Chondrocyte (in vitro differentiated cells): ENCODE measurements at places on chromosomes 6 and 20. TPM values are rescaled to one million over a fixed set of nuclear protein-coding genes. Genes with fewer than 3 reads are reported as not detected.

NANP gene
- total RNA-seq: 6.8 to 7.8 TPM (median 7.6 TPM) in 3 replicates

OPN5 gene
- total RNA-seq: not detected in 3 replicates

BCL2L1 gene
- total RNA-seq: 55.9 to 96.1 TPM (median 90.7 TPM) in 3 replicates

PHF10 gene
- 46.8 to 67.5 TPM (median 53.2 TPM) in 3 replicates for total RNA-seq

NOTCH4 gene
- total RNA-seq: 0.82 to 1.6 TPM (median 1.4 TPM) in 3 replicates

DCBLD1 gene
- 32.2 to 39.3 TPM (median 33.3 TPM) in 3 replicates for total RNA-seq

CRISP2 gene
- total RNA-seq: not detected in 3 replicates

CPXM1 gene
- total RNA-seq: 6.2 to 6.4 TPM (median 6.3 TPM) in 3 replicates

TMEM242 gene
- 9.6 to 10.7 TPM (median 9.7 TPM) in 3 replicates for total RNA-seq

FAM209B gene
- not detected in 3 replicates for total RNA-seq

RSPH4A gene
- 0.36 TPM in 1 of 3 replicates, not detected in the others for total RNA-seq

C20orf144 gene
- 0.10 to 0.17 TPM in 2 of 3 replicates, not detected in the other for total RNA-seq

THEMIS gene
- total RNA-seq: not detected in 3 replicates

VSTM2L gene
- total RNA-seq: 6.8 to 24.5 TPM (median 7.3 TPM) in 3 replicates

LPIN3 gene
- 3.3 to 5.1 TPM (median 3.5 TPM) in 3 replicates for total RNA-seq

CTNNBL1 gene
- total RNA-seq: 36.0 to 45.1 TPM (median 38.4 TPM) in 3 replicates

HSPA1L gene
- total RNA-seq: 0.89 to 1.5 TPM (median 1.00 TPM) in 3 replicates

PLAGL2 gene
- 9.1 to 16.9 TPM (median 16.4 TPM) in 3 replicates for total RNA-seq

RRAGD gene
- 8.9 to 18.8 TPM (median 17.9 TPM) in 3 replicates for total RNA-seq

CFB gene
- 2.3 to 3.2 TPM (median 2.6 TPM) in 3 replicates for total RNA-seq

PRSS16 gene
- total RNA-seq: 1.1 to 1.8 TPM (median 1.7 TPM) in 3 replicates

SIGLEC1 gene
- total RNA-seq: 0.08 TPM in 1 of 3 replicates, not detected in the others

ULBP3 gene
- total RNA-seq: 5.0 to 6.1 TPM (median 5.1 TPM) in 3 replicates

RGS17 gene
- total RNA-seq: 1.5 to 2.2 TPM (median 1.8 TPM) in 3 replicates

ZNF391 gene
- 4.1 to 5.0 TPM (median 4.5 TPM) in 3 replicates for total RNA-seq

MOG gene
- 0.82 TPM in 1 of 3 replicates, not detected in the others for total RNA-seq

ANKRD66 gene
- not detected in 3 replicates for total RNA-seq

FLRT3 gene
- total RNA-seq: 1.5 to 1.7 TPM (median 1.7 TPM) in 3 replicates

MAD2L1BP gene
- total RNA-seq: 14.3 to 24.9 TPM (median 22.8 TPM) in 3 replicates

IL20RA gene
- total RNA-seq: 0.22 TPM in 1 of 3 replicates, not detected in the others

ERVFRD-1 gene
- total RNA-seq: not detected in 3 replicates

GNMT gene
- total RNA-seq: 0.53 TPM in 1 of 3 replicates, not detected in the others

GPX5 gene
- not detected in 3 replicates for total RNA-seq

LY6G6F gene
- not detected in 3 replicates for total RNA-seq

BPIFB1 gene
- not detected in 3 replicates for total RNA-seq

HRH3 gene
- total RNA-seq: not detected in 3 replicates

SMPDL3A gene
- total RNA-seq: 8.2 to 9.1 TPM (median 8.7 TPM) in 3 replicates

WDR27 gene
- total RNA-seq: 22.4 to 39.3 TPM (median 24.9 TPM) in 3 replicates

TMC2 gene
- not detected in 3 replicates for total RNA-seq

NKX2-2 gene
- total RNA-seq: not detected in 3 replicates

NFKBIL1 gene
- total RNA-seq: 21.2 to 30.1 TPM (median 29.6 TPM) in 3 replicates

C4B gene
- 7.3 to 10.3 TPM (median 9.6 TPM) in 3 replicates for total RNA-seq

C6orf141 gene
- total RNA-seq: not detected in 3 replicates

TMEM200A gene
- total RNA-seq: 6.8 to 12.4 TPM (median 7.1 TPM) in 3 replicates

TMEM74B gene
- 0.51 to 0.65 TPM in 2 of 3 replicates, not detected in the other for total RNA-seq

HDAC2 gene
- 104 to 116 TPM (median 104 TPM) in 3 replicates for total RNA-seq
